AG09309 (cell line): ENCODE measurements at places on chromosomes 1 and 21.

- DNase-seq = no peak
Measured at GRCh38 chr1:150931773-150932172, 5.6 kb downstream of the SETDB1 start.

- DNase-seq = no peak
Measured at GRCh38 chr1:7250176-7250575, 464.9 kb downstream of the CAMTA1 start.

- no peak for DNase-seq
Measured at GRCh38 chr1:37965301-37965700, 18.4 kb upstream of the INPP5B start.

DNA sequence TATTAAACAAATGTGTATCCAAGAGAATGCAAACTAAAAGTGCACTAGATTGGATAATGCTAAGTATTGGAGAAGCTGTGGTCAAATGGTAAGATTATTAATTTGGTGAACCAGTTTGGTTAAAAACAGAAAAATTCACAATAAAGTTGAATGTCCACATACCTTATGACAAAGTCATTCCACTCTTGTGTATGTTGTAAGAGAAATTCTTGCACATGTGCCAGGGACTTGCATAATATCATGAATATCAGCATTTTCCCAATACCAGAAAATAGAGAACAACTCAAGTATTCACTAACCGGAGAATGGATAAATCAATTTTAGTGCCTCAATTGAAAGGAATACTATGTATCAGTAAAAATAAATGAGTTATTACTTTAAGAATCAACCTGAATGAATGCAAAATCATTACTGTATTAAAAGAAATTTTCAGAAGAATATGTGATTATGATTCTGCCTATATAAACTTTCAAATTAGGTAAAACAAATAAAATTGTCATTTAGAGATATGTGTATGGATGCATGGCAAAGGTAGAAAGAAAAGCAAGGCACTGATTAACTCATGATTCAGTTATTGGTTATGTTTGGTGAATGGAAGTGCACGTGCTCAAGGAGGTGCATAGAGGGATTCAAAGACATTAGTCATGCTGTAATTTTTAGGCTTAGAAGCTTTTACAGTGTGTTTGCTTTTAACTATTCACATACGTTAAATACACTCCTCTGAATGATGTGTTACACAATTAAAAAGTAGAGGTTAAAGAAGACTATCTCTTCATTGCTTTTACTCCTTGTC lies 217.4 kb upstream of the KCNK2 start:
- no peak for DNase-seq

GRCh38 chr1:21362096-21362495 lies 71.8 kb upstream of the ECE1 start:
- DNase-seq = no peak

DNA sequence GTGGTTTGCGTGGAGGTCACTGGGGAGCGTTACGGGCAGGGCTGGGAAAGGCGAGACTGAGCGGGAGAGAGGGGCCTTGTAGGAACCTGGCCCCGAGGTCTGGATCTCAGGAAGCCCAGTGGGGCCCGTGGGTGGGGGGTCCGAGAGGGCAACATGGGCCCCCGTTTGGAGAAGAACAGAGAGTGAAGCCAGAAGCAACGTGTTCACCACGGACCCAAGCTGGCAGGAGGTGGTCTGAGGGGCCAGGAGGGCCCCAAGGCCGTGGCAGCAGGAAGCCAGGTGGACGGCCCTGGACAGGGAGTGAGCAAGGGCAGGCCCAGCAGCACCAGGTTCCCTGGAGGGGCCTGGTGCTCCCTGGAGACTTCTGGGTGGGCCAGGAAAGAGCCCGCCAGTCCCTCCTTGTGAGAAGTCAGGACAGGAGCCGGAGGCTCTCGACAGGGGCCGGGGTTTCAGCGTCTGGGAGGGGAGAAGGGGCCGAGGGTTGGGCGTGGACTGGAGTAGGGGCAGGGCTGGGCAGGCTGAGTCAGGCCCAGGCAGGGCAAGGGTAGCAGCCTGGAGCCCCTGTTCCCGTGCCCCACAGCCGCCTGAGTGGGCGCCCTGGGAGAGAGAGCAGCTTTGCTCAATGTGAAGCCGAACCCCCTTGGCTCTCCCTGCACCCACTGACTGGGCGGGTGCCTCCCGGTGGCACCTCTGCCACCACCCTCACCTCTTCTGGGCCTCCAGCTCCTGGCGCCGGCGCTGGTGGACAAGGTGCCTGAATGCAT lies 33.5 kb downstream of the CFAP74 start:
- no peak for DNase-seq

- DNase-seq = no peak
Measured at GRCh38 chr1:227268943-227269342, 49.3 kb downstream of the CDC42BPA start.
